Stimulated activated CD8-positive, alpha-beta memory T cell treated with anti-CD3 and anti-CD28 coated beads, Interleukin-4, amount 100 ng/mL, for 1 hour (primary cell): ENCODE measurements at places on chromosomes 11 and 22.

- DNase-seq = no peak
Observed at GRCh38 chr11:100830274-100830673, 143.2 kb downstream of the ARHGAP42 start.

DNA sequence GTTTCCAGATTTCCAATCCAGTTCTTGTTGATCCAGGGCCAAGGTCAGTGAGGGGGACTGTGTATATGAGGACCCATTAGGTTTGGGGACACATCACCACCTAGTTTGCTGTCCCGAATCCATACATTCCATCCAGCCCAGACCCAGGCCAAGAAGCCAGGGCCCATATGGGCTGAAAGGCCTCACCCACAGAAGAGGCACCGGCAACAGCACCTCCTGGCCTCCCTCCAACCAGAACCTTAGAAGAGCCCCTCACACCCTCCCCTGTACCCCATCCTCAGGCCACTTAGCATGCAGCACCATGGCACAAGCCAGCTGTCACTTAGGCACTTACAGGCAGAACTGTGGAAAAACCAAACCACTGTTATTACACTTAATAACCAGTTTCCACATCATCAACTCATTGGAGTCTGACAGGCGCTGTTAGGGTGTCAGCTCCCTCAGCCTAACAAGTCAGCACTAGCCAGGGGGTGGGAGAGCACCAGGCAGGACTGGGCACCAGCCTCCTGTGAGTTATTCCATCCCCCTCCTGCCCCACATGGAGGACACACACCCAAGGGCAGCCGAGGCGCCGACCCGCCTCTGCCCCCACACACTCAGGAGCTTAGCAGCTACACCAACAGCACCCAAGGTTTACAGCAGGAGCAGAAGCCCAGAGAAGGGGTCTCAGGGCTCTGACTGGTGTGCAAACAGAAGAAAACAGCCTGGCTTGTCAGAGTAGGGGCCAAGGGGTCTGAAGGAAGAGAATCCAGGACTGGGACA, 132.0 kb downstream of the BUD13 start:
- DNase-seq = no peak

GRCh38 chr11:68398995-68399851, 61.3 kb upstream of the PPP6R3 start:
- DNase-seq = no peak

DNA sequence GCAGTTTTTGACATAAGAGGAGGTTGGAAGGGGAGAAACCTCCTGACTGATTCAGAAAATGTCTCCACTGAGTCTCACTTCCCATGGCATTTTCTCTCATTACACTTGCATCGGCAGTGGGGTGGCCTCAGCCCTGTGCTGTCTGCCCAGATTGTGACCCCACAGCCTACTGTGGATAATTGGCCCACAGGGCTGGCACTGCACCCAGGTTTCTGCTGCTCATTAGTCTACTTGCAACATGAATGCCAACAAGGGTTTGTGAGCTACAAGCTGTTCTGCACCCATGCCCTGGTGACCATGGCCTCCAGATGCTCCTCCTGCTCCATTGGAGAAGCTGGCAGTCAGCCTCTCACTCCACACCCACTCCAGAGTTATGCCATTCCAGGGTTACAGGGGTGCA, 296.0 kb downstream of the CTTN start:
- no peak for DNase-seq

DNA sequence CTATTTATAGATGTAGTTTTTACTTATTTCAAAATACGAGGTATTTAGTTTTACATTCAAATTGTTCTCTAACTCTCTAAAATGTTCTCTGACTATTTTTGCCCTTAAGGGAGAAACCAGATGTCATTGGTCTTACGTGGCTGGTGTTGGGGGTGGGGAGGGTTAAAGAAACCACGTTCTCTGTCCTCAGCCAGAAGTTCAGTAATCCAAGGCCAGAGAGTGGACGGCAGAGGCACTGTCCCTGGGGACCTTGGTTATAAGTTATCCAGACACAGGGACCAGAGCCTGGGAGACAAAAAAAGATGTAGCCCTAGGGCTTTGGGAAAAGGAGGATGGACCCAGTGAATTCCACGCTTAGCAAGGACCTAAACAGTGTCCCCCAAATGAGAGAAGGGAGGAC, 706 bp upstream of the OR51E1 start:
- DNase-seq = no peak

- DNase-seq = no peak
Observed at GRCh38 chr22:40203572-40203971, 25.8 kb downstream of the TNRC6B start.

DNA sequence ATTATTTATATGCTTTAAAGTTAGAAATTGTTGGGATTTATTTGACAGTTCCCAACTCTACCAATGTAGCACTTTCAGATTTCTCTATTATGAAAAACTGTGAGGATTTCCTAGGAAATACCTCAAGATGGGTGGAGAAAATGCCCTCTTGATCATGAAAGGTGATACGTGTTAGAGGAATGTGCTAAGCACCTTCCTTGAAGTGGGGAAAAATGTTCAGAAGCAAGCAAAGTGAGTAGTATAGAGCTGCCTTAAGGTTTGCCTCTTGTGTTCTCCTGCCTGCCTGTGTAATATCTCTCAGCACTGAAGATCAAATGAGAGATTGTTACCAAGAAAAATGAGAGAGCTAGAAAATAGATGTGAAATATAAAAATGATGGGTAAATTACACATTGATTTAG, 58.2 kb downstream of the YAP1 start:
- no peak for DNase-seq

GRCh38 chr11:15118431-15118830, 3.7 kb downstream of the INSC start:
- DNase-seq = no peak

GRCh38 chr22:46060292-46061123, 83.5 kb upstream of the WNT7B start:
- DNase-seq = no peak

GRCh38 chr11:64251753-64252002, 348 bp downstream of the PLCB3 start:
- no peak for DNase-seq

GRCh38 chr11:70487756-70488155, 89.4 kb downstream of the CTTN start:
- no peak for DNase-seq

- no peak for DNase-seq
Observed at GRCh38 chr11:68439355-68440065, 21.0 kb upstream of the PPP6R3 start.

GRCh38 chr11:134560066-134560465, 148.0 kb upstream of the B3GAT1 start:
- DNase-seq = no peak

DNA sequence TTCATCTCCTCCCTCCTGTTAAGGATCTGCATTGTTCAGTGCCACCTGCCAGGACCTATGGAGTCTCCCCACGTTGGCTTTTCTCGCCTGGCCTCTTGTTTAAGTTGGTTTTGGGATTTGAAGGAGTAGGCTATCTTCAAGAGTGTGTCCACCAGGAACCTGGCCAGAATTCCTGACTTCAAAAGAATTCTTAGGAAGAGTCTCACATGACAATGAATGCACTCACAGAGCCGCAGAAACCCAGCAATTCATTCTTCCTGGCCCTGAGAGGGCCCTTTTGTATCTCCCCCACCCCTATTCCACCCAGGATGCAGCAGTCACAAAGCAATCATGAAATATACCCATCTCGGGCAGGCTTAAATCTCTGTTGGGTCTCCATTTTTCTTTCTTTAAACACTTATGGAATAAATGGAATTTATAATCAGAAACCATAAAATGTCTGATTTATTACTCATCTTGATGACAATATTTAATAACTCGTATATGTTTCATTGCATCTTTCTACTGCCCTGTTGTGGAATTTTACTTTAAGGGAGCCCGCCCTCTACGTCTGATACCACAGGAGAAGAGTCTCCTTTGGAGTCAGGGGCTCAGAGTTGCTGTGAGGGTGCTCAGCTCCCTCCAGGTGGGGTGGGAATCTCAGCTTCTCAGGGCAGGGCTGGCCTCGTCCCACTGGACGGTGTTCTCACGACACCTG, 507.0 kb downstream of the NTM start:
- DNase-seq = no peak

- DNase-seq = no peak
Observed at GRCh38 chr22:45008186-45008681, 1.6 kb downstream of the PHF21B start.

GRCh38 chr11:129402206-129403171, 26.8 kb downstream of the BARX2 start:
- DNase-seq = no peak

GRCh38 chr11:95338430-95338991, 107.5 kb upstream of the SESN3 start:
- DNase-seq = no peak

DNA sequence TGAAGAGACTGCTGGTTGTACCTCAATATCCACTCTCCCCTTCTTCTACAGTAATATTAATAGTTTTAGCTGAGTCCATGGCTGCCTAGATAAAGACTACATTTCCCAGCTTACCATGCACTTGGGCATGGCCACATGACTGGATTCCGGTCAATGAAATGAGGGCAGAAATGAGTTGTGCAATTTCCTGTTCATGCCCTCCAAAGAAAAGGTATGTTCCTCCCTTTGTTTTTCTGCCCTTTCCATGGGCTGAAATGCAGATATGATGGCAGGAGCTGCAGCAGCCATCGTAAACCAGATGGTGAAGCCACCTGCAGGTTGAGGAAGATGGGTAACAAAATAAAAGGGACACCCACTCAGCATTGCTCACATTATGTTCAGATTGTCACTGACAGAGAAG, 15.3 kb upstream of the ELFN2 start:
- no peak for DNase-seq

DNA sequence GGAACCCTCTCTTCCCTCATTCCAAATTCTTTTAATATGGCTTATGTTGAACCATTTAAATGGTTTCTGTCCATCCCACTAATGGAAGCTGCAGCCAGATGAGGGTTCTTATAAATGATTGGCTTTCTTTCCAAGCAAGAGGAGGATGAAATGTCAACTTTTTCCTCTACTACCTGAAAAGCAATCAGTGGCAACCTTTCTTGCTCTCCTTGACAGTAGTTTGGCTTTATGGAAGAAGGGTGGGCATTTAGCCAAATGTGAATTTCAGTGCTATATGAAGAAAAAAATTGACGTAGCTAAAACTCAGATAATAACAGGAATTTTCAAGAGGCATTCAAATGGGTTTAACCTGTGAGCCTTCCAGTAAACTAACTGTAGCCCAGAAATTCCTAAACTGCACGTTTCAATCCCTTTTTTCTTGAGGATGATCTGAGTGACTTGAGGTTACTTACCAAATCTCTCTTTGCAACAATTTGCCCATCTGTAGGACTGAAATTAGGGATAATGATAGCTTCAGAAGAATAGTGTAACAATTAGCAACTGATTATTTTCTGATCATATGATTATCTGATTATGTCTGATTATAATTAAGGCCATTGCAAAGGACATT, 90.9 kb downstream of the EXT2 start:
- no peak for DNase-seq

DNA sequence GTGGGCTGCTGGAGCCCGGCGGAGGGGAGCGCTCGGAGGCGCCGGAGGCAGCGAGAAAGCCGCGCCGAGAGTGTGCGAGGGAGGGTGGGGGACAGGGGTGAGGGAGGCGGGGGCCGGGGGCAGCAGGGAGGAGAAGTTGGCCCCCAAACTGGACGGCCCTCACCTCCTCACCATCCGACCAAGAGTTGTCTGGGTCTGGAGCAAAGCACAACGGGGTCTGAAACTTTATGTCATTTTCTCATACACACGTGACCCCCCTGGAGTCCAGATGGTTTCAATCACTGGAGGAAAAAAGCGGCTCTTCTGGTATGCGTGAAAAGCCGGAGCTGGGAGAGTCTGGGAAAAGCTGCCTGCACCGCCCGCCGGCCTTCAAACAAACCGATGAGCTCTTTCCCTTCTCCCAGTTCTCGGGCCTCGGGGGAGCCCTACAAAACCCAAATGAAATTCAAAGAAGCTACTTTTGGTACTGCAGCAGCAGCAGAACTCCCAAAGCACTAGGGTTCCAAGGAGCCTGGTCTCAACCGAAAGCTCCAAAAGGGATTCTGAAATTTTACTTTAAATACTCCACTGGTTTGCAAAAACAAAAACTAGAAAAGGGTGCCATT, 39.7 kb upstream of the AKIP1 start:
- no peak for DNase-seq

GRCh38 chr11:12163181-12163941, 53.0 kb downstream of the MICAL2 start:
- no peak for DNase-seq

DNA sequence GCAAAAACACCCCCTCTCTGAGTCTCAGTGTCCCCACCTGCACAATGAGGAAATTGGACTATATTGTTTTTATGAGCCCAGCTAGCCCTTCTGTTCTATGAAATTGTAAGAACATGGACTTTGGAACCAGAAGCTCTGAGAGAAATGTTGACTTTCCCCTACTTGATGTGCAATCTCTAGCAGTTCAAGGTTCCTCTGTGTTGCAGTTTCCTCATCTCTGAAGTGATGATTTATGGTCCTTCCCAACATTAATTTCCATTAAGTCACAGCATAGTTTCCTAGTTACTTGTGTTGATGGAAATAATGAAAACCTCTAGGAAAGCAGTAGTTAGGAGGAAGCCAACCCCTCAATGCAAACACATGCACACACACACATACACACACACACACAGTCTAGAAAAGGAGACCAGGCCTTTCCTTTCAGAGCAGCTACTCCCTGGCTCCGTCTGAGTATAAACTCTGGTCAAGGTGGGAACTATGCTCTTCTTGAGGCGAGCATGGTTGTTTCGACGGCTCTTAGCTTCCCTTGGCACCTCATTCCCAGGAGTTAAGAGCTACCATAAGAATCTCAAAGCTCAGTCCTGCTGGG, 518.4 kb downstream of the SOX6 start:
- no peak for DNase-seq

GRCh38 chr22:19629720-19630419, 84.4 kb upstream of the SEPTIN5 start:
- DNase-seq = peak; percentile 67

- DNase-seq = no peak
Observed at GRCh38 chr11:66317723-66318599, 1.1 kb upstream of the CD248 start.

DNA sequence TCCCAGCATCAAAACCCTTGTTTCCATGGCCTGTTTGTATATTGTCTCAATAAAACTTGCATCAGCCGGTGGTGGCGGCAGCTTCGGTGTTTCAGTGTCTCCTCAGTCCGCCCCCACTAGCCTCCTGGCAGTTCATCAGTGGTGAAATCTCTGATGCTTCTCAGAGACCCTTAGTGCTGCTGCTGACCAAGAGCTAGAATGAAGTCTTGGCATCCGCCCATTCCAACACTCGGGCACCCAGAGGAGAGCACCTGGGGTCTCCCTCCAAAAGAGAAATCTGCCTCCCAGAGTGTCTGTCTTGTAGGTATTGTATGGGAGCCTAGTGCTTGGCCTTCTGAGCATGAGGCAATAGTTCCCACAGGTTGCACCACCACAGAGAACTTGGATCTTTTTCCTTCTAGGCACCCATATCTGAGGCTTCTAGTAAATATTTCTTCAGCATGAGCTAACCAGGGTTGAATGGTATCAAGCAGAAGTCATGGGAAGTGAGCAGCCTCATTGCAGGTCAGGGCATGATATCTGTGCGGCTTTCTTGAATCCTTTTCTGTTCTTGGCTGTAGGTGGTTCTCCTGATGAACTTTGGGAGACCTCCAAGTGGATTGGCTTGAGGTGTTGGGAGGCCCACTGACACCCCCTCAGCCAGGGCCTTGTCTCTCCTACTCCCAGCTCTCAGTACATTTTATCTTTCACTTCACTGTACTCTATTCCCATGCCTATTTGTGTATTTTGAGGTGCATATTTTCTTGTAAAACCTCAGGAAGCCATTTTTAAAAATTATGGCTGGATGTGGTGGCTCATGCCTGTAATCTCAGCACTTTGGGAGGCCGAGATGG, 13.2 kb upstream of the AIFM3 start:
- no peak for DNase-seq

- no peak for DNase-seq
Observed at GRCh38 chr11:36510594-36510942, 496 bp upstream of the TRAF6 start.
